Testis (tissue), 5 donors: ENCODE measurements at places on chromosomes 13 and 19. TPM values are rescaled to one million over a fixed set of nuclear protein-coding genes. Genes with fewer than 3 reads are reported as not detected.

GRCh38 chr13:105033999-105034398 is 1501.5 kb downstream of the EFNB2 start:
- no peak for DNase-seq

Gene CYSLTR2
- 0.62 TPM for total RNA-seq

- no peak for DNase-seq
Observed at GRCh38 chr19:35462476-35462953, 14.5 kb downstream of the FFAR2 start.

- no peak for DNase-seq
Observed at GRCh38 chr19:16106121-16106520, 5.6 kb upstream of the RAB8A start.

DNA sequence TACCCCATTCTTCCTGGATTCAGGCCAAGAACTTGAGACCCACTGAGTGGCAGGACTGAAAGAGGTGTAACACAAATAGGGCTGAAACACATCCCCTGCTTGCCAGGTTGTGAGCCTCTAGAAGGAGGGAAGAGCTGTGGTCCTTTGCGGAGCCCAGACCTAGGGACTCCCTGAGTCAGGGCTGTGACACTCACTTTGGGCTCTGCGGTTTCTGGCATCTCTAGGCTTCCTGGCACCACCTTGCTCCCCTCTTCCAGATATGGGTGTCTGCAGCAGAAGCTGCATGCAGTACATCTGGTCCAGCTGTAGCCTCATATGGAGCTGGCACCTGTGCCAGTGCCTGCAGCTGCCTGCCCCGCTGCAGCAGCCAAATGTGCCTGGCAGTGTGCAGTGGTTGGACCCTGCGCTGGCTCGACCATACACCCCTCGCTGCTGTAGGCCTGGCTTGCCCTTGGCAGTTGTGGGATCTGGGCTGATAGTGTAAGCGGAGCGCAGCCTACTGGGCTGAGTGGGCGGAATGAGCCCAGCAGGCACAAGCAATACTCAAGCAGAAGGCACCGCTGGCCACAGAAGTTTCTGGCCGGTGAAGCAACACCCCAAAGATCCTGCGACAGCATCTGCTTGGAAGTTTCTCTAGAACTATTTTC is 290.4 kb downstream of the SLITRK6 start:
- DNase-seq: no peak

Gene MCF2L
- total RNA-seq: 17.6 TPM

- no peak for DNase-seq
Observed at GRCh38 chr13:31042481-31043165, 110.2 kb downstream of the TEX26 start.

DNA sequence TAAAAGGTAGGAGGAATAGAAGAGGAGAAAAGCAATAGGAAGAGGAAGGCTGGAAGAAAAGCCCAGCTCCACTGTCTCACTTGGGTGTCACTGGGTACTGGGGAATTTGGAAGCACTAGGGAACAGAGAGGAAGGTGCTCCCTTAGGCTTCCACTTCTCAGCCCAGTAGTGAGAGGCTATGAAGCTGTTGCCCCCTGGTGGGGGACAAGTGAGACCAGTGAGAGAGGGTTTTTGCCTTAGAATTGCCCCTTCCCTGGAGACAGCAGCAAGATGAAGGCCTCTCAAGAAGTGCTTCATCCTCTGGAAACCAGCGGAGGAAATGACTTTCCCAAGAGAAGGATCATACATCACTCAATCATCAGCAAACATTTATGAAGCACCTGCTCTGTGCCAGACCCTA is 4.7 kb upstream of the ZNF606 start:
- no peak for DNase-seq

GRCh38 chr13:32535748-32536147 is 2.8 kb downstream of the N4BP2L2 start:
- DNase-seq: no peak

GRCh38 chr13:39760521-39760920 is 105.1 kb downstream of the COG6 start:
- DNase-seq: no peak

- DNase-seq: no peak
Observed at GRCh38 chr13:38637576-38637975, 49.3 kb upstream of the FREM2 start.

Gene RNASEH2A
- total RNA-seq: 18.6 TPM

DNA sequence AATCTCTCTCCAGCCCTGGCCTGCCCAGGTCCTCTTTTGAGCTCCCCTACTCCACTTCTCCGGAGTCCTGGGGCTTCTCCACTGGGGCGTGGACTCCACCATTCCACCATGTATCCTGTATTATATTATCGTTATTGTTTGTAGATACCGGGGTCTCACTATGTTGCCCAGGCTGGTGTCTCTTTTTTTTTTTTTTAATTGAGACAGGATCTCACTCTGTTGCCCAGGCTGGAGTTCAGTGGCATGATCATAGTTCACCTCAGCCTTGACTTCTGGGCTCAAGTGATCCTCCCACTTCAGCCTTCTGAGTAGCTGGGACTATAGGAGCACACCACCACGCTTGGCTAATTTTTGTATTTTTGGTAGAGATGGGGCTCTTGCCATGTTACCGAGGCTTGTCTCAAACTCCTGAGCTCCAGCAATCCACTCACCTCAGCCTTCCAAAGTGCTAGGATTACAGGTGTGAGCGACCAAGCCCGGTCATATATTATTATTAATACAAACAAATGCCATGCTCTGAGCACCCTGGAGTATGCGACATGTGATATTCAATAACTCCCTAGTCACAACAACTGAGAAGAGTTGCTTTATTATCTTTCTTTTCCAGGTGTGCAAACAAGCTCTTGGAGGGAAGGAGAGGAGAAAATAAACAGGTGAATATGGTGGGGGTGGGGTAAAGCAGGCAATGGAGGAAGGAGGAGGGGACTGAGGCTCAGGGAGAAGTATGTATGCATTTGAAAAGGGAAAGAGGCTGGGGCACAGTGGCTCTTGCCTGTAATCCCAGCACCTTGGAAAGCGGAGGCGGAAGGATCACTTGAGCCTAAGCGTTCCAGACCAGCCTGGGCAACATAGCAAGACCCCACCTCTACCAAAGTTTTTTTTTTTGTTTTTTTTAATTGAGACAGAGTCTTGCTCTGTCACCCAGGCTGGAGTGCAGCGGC is 2.8 kb upstream of the CERS4 start:
- DNase-seq: no peak

DNA sequence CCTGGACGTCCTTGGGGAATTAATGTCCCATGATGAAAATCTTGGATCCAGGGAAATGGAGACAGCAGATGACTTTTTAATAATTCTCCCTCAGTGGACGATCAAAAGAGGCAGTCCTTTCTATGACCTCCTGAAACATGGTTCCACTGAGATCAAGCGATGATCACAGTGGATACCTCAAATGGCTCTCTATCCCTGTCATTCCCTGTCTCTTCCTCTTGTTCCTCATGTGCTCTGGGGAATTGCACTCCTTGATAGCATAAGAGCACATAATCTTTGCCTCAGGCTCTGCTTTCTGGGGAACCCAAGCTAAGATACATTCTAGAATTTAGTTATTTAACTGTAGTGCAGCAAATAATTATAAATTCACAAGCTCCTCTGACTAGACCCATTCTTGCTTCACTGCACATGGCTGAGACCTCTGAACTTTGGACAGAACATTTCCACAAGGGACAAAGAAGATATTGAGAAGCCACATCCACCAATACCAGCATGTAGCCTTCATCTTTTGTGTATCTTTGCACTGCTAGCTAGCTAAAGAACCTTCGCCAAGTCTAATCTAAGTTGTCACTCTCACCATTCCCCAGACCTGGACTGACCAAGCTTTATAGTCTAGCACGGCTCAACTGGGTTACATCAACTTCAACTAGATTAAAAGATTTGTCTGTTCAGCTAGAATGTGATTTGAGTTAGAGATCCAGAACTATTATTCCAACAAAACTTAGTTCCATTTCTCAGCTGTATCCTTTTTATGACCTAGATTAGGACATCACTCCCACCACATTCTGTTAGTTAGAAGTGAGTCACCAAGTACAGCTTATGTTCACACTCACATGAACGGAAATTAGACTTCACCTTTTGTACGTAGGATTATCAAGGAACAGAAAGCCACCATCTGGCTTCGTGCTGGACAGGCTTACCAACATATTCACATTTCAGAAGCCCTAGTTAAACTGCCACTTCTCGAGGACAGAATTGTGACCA is 142.7 kb downstream of the SUCLA2 start:
- no peak for DNase-seq

DNA sequence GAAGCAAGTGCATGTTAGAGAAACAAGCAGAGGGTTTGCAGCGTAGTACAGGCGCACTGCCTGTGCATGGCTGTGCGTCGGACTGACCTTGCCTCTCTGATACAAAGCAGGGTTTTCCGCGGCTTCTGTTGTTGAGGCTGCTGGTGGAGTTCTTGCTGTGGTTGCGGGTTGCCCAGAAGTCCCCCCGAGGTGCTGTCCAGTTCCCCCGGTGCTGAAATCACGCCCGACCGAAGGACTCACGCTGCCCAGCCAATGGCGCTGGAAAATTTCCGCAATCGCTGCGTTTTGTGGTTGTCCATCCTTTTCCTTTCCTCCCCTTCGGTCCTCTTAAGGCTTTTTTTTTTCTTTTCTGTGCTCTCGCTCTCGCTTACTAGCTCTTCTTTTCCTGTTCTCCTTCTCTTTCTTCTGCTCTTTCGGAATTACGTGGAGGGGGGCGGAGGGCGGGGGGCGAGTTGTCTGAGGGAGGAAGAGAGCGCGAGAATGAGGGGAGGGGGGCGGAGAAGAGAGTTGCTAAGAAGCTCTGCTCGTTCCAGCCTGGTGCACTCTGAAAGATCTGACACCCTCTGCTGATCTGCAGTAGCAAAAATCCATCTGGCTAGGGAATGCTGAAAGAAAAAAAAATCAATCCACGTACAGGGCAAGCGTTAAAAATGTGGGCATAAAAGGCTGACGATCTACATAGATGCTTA is at the start of gene SLITRK1:
Gene SLITRK1 (minus strand): TSS at position 558 of the 689 bp plus-strand sequence. CDS start 967 bp downstream, outside the sequence.
- peak; percentile 66 for DNase-seq

Gene CGB1
- 2.3 TPM for total RNA-seq

Gene TLE6
- total RNA-seq: 12.5 TPM

DNA sequence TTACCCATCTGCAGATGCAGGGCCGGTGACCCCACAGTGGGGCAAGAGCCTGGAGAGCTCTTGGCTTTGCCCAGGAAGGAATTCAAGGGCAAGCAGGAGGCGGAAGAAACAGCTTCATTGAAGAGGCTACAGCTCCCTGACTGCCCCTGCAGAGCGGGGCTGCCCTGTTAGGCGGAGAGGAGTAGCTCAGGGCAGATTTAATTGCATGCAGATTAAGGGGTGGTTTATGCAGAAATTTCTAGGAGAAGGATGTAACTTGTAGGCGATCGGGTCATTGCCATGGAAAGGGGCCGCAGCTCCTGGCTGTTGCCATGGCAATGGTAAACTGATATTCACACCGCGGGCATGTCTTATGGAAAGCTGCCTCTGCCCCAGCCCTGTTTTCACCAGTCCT is 94.1 kb downstream of the ATP11A start:
- no peak for DNase-seq

- no peak for DNase-seq
Observed at GRCh38 chr13:83829810-83830209, 52.5 kb downstream of the SLITRK1 start.

DNA sequence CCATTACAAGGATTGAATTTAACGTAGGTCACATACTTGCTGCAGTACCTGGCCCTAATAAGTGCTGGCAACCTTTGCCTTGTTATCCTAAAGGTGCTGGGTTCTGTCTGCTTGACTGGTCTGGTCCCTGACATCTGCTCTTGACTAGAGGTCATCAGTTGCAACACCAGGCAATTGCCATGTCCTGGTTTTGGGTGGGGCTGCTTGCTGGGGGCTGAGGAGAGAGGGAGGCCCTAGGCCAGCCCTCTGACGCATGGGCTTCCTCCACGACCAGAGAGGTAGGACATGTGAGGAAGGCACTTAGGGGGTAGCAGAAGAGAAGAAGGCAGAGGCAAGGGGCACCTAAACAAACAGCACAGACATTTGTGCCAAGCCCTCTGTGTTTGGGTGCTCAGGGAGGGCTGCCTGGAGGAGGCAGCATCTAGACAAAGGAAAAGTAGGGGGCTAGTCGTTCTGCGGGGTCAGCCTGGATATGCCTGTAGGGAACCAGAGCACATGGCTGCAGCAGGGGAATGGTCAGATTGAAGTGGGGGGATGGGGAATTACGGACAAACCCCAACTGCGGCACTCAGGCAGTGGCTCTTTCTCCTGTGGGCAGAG is 21.7 kb downstream of the VSTM2B start:
- no peak for DNase-seq

DNA sequence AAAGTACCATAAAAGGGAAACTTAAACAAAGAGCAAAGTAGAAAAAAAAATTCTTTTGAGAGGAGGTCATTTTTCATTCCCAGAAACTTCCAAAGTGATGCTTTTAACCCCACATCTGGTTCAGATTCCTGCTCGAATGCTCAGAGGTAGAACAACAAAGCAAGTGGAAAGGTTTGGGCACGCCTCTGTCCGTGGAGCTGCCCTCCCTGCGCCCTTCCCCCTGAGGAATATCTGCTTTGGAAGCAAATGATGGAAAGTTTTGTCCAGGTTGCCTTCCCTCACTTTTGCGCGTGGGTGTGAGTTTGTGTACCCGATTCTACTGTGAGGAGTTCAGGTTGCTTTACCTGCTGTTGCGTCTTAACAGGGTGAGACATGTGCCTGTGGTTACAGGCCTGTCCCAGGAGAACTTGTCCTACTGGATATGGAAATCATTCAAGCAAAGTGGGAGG is 110.2 kb downstream of the KLF5 start:
- DNase-seq: no peak

DNA sequence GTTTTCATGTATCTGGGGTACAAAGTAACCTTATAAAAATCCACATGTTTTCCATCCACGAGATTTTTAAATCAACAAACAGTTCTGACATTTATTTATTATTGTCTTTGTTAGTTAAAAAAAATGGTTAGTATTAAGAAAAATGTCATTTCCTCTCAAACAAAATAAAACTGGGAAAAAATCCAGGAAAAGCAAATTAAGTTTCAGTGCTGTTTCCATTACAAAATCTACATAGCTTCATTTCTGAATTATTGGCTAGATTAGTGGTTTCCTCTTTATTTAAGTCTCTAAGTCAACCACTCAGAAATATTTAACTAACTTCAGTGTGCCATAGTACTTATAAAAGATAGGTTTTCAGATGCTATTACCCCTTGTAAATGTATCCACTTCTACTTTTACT is 49.1 kb downstream of the MZT1 start:
- no peak for DNase-seq

DNA sequence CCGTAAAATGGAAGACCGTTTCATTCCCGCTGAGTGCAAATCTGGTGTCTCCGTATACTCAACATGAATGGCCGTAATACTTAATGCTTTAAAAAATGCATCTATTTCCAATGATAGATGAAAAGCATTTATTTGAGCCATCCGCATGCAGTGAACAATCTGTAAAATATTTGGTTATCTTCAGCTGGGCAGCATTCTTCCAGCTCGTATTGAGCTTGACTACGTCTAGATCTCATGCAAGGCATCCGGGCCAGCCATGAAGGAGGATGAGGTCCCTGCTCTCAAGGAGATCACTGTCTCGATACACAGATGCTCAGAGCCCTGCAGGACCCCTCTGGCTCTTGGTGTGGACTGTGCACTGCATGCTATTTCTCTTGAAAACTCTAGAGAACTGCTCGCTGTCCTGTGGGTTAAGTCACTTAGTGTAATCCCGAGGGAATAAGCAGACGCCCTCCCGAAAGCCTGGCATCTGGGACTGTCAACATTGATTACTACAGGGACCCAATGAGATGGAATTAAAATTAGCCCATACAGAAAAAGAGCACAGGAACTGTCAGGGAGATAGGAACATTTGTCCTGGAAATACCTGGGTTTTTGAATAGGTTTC is 112.4 kb upstream of the RNF113B start:
- DNase-seq: no peak

Gene FOXO1
- total RNA-seq: 52.2 TPM
